Activated CD4-positive, alpha-beta T cell treated with anti-CD3 and anti-CD28 coated beads for 36 hours (primary cell): ENCODE measurements at places on chromosomes 1 and 21. TPM values are rescaled to one million over a fixed set of nuclear protein-coding genes. Genes with fewer than 3 reads are reported as not detected.

- DNase-seq, result no peak
Measured at GRCh38 chr1:151455231-151455630, 4.1 kb downstream of the POGZ start.

DNA sequence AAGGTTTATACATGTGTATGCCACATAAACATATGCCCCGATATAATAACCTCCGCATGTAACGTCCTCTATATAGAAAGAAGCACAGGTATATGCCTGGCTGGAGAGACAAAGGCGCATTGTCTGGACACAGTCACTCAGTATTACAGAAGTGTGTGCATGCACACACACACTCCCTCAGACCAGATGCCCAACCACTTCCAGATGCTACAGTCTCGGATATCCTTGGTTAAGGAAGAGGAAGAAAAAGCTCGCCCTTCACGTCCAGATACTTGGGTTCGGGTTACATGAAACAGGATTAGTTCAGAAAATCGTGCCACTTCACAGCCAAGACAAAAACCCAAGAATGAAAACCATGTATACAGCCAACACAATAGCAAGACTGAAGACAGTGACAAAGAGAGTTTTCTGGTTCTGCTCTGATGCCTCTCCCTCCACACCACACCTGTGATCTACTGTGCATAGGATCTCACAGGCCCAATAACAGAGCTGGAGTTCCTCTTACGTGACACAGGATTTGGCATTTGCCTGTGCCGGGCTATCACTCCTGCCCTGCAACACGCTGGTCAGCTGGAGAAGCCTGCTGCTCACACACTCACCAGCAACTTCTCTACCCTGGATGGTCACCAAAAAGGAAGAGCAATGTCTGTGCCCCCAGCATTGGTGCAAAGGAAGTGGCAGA is 75.0 kb downstream of the SSBP3 start:
- DNase-seq, result no peak

- DNase-seq, result peak; percentile 66
Measured at GRCh38 chr1:77282187-77282865, 507 bp downstream of the AK5 start.

GRCh38 chr1:224466154-224466553 is 31.6 kb upstream of the WDR26 start:
- DNase-seq, result no peak

DNA sequence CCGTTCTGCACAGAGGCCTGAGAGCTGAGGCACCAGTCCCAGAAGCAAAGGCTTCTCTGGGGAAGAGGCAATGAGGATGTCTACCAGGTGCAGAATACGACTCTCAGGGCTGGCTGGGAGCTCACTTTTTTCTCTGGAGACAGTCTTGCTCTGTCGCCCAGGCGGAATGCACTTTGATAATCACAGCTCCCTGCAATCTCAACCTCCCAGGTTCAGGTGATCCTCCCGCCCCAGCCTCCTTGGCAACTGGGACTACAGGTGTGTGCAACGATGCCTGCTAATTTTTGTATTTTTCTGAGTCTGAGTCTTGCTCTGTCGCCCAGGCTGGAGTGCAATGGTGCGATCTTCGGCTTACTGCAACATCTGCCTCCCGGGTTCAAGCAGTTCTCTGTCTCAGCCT is 17.6 kb downstream of the NADK start:
- no peak for DNase-seq

DNA sequence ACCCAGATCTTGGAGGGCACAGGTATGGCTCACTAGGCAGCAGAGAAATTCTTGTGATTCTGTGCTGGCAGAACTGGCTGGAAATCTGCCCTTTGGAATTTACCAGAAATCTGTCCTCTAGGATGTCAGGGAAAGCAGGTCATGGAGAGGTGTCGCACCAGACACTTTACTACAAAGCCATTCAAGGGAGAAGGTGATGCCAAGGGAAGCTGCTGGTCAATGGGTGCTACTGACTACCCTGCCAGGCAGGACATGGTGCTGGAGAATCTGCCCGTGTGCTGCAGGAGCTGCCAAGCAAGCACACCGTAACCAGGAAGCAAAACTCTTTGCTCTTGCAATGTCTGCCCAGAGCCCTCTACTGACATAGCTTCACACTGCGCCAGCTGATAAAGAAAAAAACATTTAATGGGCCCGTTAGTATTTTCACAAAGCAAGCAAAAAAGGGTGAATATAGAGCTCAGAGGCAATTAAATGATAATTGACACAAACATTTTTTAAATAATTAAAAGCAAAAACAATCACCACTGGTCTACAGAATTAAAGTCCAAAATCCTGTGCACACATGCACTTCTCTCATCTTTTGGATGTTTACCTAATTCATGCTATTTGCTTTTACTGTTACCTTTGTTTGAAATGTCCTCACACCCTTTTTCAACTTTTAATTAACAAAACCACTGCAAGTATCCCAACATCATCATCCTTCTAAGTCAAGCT is 7.2 kb upstream of the FBXO28 start:
- peak; percentile 30 for DNase-seq

- DNase-seq, result no peak
Measured at GRCh38 chr1:208485512-208485911, 241.3 kb upstream of the PLXNA2 start.

DNA sequence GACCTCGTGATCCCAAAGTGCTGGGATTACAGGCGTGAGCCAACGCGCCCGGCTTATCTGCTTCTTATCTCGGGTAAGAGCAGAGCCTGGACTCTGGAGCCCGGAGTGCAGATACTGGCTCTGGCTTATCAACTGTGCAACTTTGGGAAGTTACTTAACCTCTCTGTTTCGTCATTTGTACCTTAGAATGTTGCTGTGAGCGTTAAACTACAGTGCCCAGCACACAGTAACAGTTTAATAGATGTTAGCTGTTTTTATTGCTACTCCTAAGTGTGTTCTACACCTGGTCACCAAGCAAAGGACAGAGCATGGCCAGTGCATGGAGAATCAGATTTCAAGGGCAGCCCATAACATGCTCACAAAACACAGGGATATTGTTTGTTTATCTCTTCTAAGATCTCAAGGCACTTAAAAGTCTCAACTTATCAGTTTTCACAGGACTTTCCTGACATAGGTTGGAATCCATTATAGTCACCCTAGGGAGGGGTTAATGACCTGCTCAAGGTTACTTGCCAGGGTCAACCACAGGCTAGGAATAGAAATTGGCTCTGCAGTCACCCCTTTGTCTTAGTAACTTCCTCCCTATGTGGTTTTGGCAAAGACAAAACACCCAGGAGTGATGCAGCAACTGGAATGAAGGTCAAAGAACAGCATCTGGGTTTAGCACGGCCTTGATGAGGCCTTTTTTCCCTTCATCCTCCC is 22.5 kb upstream of the SRP9 start:
- no peak for DNase-seq

GRCh38 chr1:174274452-174274851 is 115.1 kb downstream of the RABGAP1L start:
- DNase-seq, result no peak

DNA sequence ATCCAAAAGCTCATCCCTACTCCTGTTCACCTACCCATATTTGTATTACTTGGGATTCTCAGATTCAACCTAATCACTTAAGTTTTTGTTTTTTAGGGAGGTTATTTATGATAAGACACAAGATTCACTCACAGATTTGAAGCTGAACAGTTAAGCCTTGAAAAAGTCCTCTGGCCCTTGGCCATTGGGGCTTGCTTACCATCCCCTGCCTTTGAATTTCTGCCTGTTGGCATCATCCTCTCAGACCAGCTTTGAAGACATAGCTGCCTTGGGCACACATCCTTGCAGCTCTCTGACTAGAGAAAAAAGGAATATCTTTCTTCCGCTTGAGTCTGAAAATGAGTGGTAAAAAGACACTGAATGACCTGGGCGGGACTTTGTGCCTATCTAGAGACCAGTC is 41.8 kb upstream of the RALGPS2 start:
- no peak for DNase-seq

DNA sequence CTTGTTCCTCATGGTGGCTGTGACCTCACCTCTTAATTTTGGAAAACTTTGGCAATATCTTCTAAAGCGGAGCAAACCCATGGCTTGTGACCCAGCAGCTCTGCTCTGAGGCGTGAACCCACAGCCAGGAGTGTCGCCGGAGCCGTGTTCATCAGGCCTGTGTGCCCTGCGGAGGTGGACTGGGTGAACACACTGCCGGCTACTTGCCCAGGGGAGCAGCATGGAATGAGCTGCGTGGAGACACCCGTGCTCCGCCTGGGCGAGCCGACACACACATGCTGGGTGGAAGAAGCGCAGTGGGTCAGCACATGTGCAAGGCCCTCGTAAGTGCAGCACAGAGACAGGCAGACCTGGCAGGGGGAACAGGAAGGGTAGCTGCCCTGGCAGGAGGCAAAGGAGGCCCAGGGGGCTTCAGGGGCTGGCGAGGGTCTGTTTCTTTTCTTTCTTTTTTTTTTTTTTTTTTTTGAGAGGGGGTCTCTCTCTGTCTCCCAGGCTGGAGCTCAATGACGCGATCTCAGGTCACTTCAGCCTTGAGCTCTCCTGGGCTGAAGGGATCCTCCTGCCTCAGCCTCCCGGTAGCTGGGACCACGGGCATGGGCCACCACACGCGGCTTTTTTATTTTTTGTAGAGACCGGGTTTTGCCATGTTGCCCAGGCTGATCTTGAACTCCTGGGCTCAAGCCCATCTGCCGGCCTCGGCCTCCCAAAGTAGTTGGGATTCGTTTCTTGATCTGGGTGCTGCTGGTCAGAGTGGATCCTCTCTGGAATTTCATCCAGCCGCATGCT is 41.8 kb downstream of the AGPAT3 start:
- no peak for DNase-seq

DNA sequence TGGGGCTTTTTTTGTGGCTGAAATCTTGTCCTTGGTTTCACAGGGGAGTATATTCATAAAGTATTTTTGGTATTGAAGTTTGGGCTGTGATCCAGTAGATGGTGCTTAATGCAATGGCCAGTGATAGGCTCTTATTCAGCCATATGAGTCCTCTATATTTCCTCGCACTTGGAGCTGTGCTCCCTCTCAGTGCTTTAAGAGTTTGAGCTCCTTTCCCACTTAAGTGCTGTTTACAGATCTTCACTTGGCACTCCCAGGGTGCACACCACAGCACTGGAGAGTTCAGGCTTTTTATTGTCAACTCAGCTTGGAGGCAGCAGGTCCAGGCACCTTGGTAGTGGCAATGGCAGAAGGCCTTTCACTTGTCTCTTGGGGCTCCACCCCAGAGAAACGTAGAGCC is 54.9 kb downstream of the DRAM2 start:
- DNase-seq, result no peak

GRCh38 chr1:230307213-230307612 is 118.9 kb downstream of the PGBD5 start:
- no peak for DNase-seq

DNA sequence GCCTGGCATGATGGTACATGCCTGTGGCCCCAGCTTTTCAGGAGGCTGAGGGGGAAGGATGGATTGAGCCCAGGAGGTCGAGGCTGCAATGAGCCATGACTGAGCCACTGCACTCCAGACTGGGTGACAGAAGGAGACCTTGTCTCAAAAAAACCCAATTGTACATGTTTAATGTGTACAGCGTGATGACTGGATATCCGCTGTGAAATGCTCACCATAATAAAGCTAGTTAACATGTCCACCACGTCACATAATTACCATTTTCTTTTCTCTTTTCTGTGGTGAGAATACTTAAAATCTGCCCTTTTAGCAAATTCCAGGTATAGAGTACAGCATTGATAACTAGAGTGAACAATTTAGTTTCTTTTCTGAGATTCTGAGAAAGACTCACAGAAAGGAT is 24.0 kb downstream of the TMPRSS2 start:
- no peak for DNase-seq

DNA sequence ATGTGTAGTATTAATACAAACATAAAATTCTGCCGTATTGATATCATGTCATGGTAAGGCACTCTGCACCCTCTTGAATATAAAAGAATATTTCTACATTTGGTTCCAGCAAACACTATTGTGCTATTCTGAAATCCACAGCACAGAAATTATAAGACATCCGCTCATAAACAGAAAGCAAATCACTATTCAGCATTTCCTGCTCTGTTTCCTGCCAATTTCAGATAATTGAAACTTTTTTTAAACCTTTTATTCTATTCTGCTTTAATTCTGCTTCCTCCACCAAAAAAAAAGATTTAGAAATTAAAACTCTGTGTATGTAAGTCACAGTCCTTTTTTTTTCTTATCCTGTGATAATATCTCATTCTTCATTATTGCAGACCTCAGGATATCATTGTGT is 39.6 kb upstream of the PLEKHO1 start:
- no peak for DNase-seq

GRCh38 chr21:26715878-26716506 is 129.2 kb downstream of the ADAMTS1 start:
- peak; percentile 41 for DNase-seq

- no peak for DNase-seq
Measured at GRCh38 chr1:161242313-161242712, 4.3 kb upstream of the NR1I3 start.

- DNase-seq, result no peak
Measured at GRCh38 chr1:67440339-67440738, 10.1 kb upstream of the SERBP1 start.

DNA sequence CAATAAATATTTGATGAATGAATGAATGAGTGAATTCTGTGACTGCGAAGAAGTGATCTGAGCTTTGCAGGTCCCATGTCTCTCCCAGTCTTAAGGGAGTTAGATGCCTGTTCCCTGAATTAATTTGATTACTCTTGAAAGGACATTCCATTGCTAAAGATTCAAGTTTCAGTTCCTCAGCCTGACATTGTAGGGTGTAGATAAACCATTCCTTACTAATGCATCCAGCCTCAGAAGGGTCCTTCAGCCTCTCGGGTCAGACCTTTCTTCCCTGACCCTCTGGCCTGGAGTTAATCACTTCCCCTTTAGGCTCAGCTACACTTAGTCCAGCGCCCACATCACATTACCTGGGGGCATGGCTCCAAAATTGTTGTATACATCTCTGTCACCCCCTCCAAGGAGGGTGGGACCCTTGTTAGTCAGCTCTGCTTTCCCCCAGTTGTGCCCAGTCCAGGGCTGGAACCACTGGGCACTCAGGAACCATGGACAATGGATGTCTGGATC is 2.6 kb downstream of the INSRR start:
- DNase-seq, result no peak

GRCh38 chr1:149986486-149987296 is 23.8 kb downstream of the OTUD7B start:
- no peak for DNase-seq

The SPATA21 gene
- not detected for total RNA-seq

The S100A7A gene
- total RNA-seq, result not detected

The IPO9 gene
- 65.1 TPM for total RNA-seq

The TMEM82 gene
- not detected for total RNA-seq

The OR2AK2 gene
- not detected for total RNA-seq

The CPT2 gene
- total RNA-seq, result 23.7 TPM

The KIAA0040 gene
- total RNA-seq, result 25.4 TPM

The CD1B gene
- total RNA-seq, result not detected

The CELA2A gene
- total RNA-seq, result not detected

The SPOCD1 gene
- 0.79 TPM for total RNA-seq

The ASPM gene
- total RNA-seq, result 49.5 TPM

The PROK1 gene
- not detected for total RNA-seq

The SH2D1B gene
- total RNA-seq, result not detected

The KRTAP10-3 gene
- total RNA-seq, result not detected

The SAMSN1 gene
- 39.8 TPM for total RNA-seq

The DIO1 gene
- not detected for total RNA-seq
